ENCODE measurements at places on chromosomes 11 and 22.

GRCh38 chr11:6200975-6201374 lies 2.0 kb downstream of the OR52W1 start:
- no peak for DNase-seq

DNA sequence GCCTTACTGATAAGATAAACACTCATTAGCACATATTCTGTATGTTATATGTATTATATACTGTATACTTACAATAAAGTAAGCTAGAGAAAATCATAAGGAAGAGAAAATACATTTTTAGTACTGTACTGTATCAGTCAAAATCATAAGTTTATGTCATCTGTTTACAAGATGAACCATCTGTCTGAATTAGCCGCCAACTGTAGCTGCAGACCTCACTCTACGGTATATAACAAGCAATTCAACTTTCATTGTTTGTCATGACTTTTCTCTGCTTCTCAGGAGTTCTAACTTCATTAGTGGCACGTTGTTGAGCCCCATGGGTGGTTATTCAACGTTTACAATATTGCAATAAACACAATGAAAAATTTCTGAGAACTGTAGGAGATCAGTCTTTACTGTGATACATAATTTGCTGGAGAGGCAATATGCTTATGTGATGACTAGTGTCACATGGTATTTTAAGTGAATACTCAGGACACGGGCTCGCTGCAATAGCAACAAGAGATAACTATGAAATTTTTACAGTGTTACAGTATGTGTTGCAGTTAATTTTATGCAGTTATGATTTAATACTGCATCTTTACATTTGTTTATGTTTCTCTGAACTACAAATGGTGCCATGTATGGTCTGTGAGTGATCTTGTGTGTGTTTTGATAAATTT lies 132.2 kb upstream of the CTSC start:
- no peak for DNase-seq

- DNase-seq = no peak
Observed at GRCh38 chr11:85595285-85595884, 31.8 kb downstream of the DLG2 start.

- DNase-seq = no peak
Observed at GRCh38 chr11:70619591-70619990, 221.3 kb downstream of the CTTN start.

DNA sequence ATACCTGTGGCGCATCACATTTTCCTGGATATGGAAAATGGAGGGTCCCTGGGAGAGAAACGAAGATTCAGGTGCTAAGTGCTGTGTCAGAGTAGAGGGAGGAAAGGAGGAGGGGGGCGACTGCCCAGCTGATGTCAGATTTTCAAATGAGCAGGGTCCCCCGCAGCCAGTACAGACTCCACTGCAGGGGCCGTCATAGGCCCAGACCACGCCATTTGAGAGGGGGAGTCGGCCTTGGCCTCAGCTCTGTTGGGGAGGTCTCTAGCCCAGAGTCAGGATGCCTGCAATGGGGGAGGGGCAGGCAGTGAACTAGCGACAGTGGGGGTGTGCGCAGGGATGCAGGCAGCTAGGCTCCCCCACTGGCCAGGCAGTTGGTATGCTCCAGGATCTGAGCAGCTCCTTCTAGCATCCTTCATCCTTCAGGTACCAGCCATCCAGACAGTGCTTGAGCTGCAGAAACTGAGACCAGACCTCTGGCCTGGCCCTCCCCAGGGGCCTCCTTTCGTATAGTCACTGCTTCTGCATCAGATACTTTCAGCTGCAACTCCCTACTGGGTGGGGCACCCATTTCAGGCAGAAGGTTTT lies at the start of the genes BSCL2 and GNG3:
Gene BSCL2 (minus strand): TSS at position 148 of the 585 bp plus-strand sequence. CDS start 229 bp downstream, outside the sequence.
Gene GNG3 (plus strand): TSS at position 400 of the 585 bp plus-strand sequence. CDS start 620 bp downstream, outside the sequence.
- DNase-seq = no peak
